ENCODE measurements at places on chromosomes 2 and 18. TPM values are rescaled to one million over a fixed set of nuclear protein-coding genes. Genes with fewer than 3 reads are reported as not detected.

Gene SLC11A1
- total RNA-seq, result 0.11 TPM

Gene CSRNP3
- 1.4 TPM for total RNA-seq

Gene KCNG2
- 0.13 TPM for total RNA-seq

Gene SRD5A2
- not detected for total RNA-seq

Gene SCN7A
- 0.06 TPM for total RNA-seq

Gene TEKT4
- not detected for total RNA-seq

Gene CLHC1
- 2.4 TPM for total RNA-seq

Gene CYP1B1
- total RNA-seq, result 3.4 TPM

Gene SP110
- 20.8 TPM for total RNA-seq

Gene MAPRE3
- total RNA-seq, result 1.5 TPM

Gene SGO2
- 43.1 TPM for total RNA-seq

Gene GREB1
- total RNA-seq, result 0.57 TPM

Gene CDH2
- total RNA-seq, result 30.3 TPM

Gene C2orf80
- not detected for total RNA-seq

Gene IL36RN
- not detected for total RNA-seq

Gene SPEG
- 41.5 TPM for total RNA-seq

Gene OSBPL1A
- total RNA-seq, result 19.2 TPM

Gene UGT1A6
- not detected for total RNA-seq

Gene PRSS56
- 0.40 TPM for total RNA-seq

Gene GLS
- total RNA-seq, result 145 TPM

Gene C2orf78
- total RNA-seq, result not detected

Gene CCDC141
- 3.7 TPM for total RNA-seq

Gene CLEC4F
- not detected for total RNA-seq

Gene IMPACT
- total RNA-seq, result 38.8 TPM

Gene SLC8A1
- total RNA-seq, result 22.5 TPM

Gene ERICH2
- not detected for total RNA-seq

Gene EN1
- total RNA-seq, result 2.9 TPM

Gene CHST9
- not detected for total RNA-seq

Gene FAM161A
- total RNA-seq, result 2.3 TPM

Gene DOK6
- not detected for total RNA-seq

Gene ACTG2
- total RNA-seq, result 2.3 TPM

Gene THUMPD2
- 14.0 TPM for total RNA-seq

Gene ACP1
- 113 TPM for total RNA-seq

Gene SPP2
- not detected for total RNA-seq

Gene ATP6V1C2
- total RNA-seq, result not detected

Gene MC2R
- not detected for total RNA-seq

Measured in LHCN-M2 (cell line).